ENCODE measurements at places on chromosomes 7 and 10. TPM values are rescaled to one million over a fixed set of nuclear protein-coding genes. Genes with fewer than 3 reads are reported as not detected.

GRCh38 chr10:63125459-63125858 is 7.7 kb upstream of the NRBF2 start:
- DNase-seq, result no peak

DNA sequence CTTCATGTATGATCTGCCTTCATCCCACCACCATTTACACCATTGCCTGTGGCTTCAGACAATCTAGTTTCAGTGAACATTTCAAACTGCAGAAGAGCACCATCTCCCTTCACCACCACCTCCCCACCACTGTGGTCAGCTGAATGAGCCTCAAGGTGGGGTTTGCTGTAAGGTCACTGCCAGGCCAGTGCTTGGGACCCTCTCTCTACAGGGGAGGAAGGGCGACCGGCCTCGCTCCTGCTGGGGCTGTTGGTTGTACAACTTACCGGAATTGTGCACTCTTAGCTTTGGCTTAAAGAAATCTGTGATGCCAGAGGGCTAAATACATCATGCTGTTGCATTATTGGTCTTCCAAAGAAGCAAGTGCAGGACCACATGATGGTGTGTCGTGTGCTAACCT is 26.6 kb downstream of the PFKP start:
- DNase-seq, result no peak

DNA sequence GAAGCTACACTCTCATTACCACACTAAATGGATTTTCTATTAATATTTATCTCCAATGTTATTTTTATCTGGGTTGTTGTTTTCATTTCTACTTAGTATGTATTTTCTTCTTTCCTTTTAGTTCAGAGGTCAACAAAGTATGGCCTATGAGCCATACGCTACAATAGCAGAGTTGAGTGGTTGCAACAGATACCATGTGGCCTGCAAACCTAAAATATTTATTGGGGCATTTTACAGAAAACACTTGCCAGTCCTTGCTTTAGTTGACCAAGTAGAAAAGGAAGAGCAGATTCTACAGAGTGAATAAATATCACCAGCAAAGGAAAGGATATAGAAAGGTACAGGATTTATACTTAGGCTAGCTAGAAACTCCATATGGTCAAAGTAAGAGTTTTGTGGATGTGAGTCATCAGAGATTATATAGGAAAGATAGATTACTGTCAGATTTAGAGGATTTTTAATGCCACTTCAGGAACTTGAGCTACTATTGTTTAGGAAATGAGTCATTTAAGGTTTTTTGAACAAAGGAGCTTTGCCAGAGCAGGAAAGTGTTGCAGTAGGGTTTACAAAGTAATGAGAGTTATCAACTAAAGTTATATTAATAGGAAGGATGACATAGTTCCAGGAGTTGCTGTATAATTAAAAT is 323.3 kb upstream of the KAT6B start:
- DNase-seq, result no peak

DNA sequence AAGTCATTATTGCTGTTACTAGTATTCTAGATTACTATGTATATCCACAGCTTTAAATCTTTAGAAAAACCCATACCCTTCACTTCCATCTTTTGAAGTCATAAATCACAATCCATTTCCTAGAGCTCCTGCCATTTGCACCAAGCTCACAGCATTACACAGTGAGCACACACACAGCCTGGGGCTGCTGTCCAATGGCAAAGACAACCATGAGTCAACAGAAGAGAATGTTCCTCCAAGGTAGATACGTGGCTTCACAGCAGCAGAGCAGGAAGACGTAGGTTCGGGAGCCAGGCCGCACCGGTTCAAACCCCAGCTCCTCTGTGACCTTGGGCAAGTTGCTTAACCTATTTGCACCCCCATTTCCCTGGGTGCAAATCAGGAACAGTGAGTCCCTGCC is 234.6 kb downstream of the DIP2C start:
- DNase-seq, result no peak

DNA sequence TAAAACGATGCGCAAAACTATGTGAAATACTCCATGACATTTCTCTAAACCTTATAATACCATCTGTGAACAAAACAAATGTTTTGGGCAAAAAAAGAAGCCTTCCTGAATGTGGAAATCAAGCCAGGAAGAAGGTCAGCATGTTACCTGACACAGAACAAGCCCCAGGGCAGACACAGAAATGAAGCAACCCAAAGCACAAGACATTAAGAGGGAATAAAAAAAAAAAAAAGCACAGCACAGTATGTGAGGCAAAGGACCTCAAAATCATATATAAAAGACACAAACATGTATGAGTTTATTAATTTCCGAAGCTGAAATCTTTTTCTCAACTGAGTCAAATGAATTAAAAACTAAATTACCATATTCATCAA is 161.8 kb downstream of the SKIDA1 start:
- no peak for DNase-seq

- no peak for DNase-seq
These were observed 119.0 kb upstream of the EEPD1 start for GRCh38 chr7:36034020-36034419.

DNA sequence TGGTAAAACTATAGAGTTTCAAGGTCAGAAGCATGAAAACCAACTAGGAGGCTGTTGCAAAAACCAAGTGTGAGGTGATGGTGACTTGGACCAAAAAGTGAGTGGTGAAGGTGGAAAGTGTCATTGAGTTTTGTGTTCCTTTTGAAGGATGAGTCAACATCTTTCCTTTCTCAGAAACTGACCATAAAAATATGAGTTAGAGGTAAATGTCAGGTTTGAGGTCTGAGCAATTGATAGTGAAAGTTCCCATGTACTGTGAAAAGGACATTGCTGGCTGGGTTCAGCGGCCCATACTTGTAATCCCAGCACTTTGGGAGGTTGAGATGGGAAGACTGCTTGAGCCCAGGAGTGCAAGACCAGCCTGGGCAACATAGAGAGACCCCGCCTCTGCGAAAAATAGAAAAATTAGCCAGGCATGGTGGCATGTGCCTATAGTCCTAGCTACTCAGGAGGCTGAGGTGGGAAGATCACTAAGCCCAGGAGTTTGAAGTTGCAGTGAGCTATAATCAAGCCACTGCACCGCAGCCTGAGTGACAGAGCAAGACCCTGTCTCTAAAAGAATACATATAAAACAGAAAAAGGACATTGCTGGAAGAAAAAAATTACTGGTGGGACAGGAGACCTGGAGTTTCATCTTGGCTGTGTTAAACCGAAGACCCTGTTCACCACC is 89.3 kb upstream of the ARID5B start:
- DNase-seq, result no peak

DNA sequence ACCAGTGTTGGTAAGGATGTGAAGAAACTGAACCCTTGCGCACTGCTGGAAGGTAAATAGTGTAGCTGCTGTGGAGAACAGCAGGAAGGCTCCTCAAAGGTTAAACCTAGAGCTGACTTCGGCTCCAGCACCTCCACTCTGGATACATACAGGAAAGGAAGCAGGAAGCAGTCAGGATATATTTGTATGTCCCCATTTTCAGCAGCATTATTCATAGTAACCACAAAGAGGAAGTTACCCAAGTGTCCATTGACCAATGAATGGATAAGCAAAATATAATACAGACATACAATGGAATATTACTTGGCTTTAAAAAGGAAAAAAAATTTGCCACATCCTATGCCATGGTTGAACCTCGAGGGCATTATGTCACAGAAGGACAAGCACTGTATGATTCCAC is 15.0 kb downstream of the RET start:
- DNase-seq, result no peak

DNA sequence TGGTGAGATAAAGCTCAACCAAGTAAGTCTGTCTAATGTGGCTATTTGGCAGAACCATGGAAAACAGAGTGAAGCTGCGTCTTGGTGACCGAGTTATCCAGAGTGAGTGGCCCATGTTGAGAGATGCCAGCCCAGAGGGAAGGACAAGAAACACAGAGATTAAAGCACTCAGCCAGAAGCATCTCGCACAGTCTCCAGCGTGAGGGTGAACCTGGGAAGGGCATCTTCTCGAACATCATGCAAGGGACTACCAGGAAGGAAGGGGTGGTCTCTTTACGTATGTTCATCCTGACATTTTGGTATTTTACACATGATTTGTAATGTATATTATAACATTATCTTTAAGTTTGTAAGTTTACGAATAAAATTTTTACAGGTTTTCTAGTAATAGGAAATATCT is 146.4 kb downstream of the TCERG1L start:
- DNase-seq, result no peak

DNA sequence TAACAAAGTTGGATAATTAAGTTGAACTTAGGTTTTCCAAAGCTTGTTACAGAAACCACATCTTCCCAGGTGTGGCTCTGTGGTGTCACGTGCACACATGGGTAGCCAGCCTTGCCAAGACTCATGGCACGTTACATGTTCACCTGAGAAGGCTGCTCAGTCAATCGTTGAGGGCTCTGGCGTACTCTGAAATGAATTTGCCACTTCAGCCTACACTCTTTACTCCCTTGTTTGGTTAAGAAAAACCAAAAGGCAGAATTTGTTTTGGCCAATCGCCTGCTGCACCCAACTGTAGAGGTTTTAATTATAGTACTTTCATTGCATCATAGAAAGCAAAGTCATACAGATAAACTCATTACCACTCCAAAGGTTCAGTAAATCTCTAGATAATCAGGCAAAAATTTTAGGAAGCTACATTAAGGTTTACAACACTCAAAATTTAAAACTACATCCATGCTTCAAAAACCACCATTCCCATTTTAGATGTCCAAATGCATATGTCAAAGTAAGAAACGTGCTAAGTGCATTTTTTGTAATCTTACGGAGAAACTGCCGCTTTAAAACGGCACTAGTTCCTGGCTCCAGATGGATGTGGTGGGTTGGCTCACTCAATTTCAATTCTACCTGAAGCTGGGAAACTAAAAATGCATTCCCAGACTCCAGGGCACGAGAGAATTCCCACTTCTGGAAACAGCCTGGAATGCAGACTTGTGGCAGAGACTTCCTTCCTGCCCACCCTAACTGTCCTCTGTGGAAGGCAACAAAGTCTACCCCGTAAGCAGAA is 88.4 kb downstream of the DIP2C start:
- DNase-seq, result no peak

DNA sequence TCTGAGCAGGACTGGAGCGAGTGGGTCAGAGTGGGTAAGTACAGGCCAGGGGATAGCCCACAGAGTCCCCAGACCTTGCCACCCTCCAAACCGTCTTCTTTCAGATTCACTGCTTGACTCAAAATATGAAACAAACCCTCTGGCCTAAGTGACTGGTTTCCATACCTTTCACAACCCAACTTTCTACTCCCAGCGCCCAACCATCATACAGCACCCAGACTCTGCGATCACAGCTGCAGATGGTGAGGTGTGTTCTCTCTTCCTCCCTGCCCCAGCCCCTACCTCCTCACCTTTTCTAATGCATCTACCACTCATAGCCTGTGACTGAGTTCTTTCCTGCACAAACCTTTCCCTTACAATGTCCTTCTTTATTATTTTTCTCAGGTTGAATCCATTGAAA is 92.0 kb upstream of the CELF2 start:
- DNase-seq, result no peak

DNA sequence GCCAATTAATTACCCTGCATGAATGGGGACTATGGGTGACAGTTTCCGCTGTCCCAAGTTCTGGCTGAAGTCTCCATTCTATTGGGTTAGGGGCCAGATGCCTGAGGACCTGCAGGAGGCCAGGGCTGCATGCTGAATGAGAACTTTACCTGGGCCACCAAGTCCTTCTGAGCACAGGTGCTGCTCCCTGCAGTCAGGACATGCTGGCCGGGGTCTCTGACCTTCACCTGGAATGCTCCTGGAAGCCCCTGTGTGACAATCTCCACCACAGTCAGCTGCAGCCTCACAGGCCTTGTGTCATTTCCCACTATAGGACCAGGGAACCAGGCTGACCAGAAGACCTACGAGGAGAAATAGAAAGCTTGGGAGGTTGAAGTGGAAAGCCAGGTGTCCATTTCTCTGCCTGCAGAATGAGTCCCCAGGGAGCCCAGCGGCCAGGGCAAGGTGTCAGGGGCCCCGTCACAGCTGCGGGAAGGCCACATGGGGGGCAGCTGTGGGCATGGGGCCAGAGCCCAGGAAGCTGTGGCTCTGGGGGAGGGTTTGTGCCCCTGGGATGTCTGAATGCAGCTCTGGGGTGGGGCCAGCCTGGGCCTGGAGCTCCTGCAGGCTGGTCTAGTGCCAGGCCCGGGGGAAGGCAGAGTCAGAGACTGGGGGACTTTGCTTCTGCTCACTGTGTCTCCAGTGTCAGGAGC is 5.6 kb upstream of the GIMAP8 start:
- DNase-seq, result no peak

DNA sequence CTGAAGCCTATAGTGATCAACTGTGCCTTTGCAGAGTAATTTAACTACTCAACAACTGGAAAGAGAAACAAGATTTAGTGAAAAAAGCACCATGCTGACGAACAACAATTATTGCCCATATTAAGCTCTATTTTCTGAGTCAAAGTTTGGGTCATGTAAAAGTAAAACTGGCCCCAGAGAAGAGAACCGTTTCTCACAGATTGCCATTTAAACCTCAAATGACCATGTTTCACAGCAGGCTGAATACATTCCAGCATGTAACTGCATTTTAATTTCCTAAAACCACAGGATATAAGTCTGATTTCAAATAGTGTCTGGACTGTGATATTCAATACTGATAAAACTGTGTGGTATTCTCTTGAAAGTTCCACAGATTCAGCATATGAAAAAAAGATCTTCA is 140.7 kb downstream of the ATE1 start:
- no peak for DNase-seq

DNA sequence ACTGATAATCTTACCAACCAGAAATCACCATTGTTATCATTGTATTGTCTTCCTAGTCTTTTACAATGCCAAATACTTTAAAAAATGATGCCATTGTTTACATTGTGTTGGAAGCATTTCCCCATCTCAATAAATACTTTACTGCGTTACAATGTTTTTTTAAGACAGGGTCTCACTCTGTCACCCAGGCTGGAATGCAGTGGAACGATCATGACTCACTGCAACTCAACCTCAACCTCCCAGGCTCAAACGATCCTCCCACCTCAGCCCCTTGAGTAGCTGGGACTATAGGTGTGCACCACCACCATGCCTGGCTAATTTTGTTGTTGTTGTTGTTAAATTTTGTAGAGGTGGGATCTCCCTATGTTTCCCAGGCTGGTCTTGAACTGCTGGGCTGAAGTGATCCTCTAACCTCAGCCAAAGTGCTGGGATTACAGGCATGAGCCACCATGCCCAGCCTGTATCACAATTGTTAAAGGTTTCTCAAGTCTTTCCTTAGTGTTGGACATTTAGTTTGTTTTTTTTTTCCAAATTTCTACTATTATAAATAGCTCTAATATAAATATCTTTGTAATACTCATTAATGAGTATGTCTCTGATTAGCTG is 13.5 kb downstream of the LRMDA start:
- no peak for DNase-seq

- DNase-seq, result no peak
These were observed 46.2 kb upstream of the ZNF107 start for GRCh38 chr7:64619705-64620104.

Gene ATRNL1
- total RNA-seq, result 32.5 TPM

Gene EXOC4
- total RNA-seq, result 94.0 TPM

Gene TMEM236
- total RNA-seq, result 0.05 TPM

Gene GIMAP2
- 1.9 TPM for total RNA-seq

Gene ITIH5
- total RNA-seq, result 0.36 TPM

Gene AS3MT
- total RNA-seq, result 1.4 TPM

Gene PCBD1
- total RNA-seq, result 23.9 TPM
